ENCODE measurements at places on chromosomes 1 and 21.

GRCh38 chr1:92931691-92932090 lies 29.6 kb downstream of the DIPK1A start:
- DNase-seq = no peak

- DNase-seq = no peak
Measured at GRCh38 chr1:235784950-235785349, 81.8 kb downstream of the LYST start.

GRCh38 chr1:198829944-198830343 lies 191.1 kb downstream of the PTPRC start:
- DNase-seq = peak; percentile 93

DNA sequence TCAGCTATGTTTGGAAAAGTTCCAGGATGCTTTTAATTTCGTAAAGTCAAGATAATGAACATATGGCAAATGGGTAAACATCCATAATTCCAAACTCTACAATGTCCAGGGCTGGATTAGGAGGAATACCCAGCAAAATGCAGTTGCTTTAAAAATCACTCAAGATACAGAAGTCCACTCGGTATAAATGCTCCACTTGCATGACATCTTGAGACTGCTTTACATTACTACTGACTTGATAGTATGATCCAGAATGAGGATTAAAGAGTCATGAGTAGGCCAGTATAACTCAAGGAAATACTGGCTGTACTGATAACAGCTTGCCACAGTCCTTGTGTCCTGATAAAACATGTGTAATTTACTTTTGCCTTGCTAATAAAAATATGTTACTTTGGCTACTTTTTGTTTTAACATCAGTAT lies 58.3 kb upstream of the ANGPTL3 start:
- DNase-seq = no peak

DNA sequence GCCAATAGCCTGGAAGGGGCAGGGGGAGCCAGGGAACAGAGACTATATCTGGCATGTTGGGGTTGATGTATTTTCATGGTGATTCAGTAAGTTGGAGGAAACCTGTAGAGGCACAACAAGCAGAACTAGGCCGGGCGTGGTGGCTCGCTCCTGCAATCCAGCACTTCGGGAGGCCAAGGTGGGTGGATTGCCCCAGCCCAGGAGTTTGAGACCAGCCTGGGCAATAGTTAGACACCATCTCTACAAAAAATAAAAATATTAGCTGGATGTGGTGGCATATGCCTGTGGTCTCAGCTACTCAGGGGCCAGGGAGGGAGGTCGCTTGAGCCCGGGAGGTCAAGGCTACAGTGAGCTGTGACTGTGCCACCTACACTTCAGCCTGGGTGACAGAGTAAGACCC lies 10.1 kb upstream of the PTCH2 start:
- no peak for DNase-seq

DNA sequence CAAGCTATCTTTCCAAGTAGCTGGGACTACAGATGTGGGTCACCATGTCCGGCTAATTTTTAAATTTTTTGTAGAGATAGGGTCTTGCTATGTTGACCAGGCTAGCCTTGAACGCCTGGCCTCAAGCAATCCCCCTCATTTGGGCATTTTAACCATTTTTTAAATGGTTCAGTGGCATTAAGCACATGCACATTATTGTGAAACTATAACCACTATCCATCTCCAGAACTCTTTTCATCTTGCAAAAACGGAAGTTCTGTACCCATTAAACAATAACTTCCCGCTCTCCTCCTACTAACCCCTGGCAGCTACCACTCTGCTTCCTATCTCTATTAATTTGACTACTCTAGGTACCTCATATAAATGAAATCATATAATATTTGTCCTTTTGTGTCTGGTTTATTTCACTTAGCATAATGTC lies 4.8 kb upstream of the IL6R start:
- no peak for DNase-seq

DNA sequence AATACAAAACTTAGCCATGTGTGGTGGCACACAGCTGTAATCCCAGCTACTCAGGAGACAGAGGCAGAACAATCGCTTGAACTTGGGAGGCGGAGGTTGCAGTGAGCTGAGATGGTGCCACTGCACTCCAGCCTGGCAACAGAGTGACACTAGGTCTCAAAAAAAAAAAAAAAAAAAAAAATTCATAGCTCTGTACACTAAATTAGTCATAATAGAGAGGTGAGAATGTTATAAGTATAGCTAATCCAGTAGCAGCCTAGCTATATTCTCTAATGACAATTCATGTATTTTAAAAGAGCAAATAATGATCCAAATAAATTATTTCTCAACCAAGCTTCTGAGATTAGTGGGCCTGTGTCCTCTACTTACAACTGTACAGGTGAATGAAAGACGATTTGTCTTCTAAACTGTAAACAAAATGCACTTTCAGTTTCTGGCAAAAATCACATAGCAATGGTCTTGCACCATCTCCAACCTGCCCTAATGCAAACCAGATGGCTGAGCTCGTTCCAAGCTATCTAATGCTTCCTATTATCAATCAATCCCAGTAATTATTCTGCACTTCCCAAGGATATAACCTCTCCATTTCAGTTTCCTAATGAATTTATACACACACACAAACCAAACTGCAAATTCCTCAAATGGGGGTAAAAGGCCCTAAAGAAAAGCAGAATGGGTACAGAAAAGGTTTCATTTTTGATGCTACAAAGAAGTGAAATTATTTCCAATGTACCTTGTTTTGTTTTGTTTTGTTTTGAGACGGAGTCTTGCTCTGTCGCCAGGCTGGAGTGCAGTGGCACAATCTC lies 56.5 kb downstream of the GATAD2B start:
- no peak for DNase-seq

- DNase-seq = no peak
Measured at GRCh38 chr1:229892515-229893117, 174.4 kb upstream of the GALNT2 start.

GRCh38 chr1:175870217-175870616 lies 126.8 kb upstream of the TNR start:
- DNase-seq = no peak

All from brain (organoid and tissue), 16 donors.